ENCODE measurements at places on chromosomes 4 and X.

DNA sequence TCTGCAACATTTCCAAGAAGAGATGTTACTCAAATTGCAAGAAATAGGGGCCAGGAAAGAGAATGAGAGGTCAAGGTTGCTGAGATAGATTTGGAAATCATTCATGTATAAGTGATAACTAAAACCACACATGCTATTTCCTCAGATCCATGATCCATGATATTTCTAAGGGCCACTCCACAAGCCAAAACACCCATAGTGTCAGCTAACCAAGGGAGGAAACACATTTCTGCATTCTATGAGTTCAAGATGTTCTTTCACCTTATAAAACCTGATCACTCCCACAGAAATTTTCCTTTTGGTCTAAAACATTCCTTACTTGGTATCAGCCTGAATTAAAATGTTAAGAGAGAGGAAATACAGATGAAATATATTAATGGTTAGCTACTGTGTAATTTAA lies 47.2 kb downstream of the TBCK start:
- DNase-seq: no peak

GRCh38 chrX:18709833-18710232 lies 2.4 kb downstream of the PPEF1 start:
- DNase-seq: no peak

- DNase-seq: no peak
Observed at GRCh38 chrX:25600776-25601175, 537.4 kb upstream of the MAGEB18 start.

- no peak for DNase-seq
Observed at GRCh38 chrX:13691841-13692371, 3.0 kb downstream of the RAB9A start.

GRCh38 chr4:100098011-100098545 lies 92.2 kb downstream of the DDIT4L start:
- DNase-seq: no peak

DNA sequence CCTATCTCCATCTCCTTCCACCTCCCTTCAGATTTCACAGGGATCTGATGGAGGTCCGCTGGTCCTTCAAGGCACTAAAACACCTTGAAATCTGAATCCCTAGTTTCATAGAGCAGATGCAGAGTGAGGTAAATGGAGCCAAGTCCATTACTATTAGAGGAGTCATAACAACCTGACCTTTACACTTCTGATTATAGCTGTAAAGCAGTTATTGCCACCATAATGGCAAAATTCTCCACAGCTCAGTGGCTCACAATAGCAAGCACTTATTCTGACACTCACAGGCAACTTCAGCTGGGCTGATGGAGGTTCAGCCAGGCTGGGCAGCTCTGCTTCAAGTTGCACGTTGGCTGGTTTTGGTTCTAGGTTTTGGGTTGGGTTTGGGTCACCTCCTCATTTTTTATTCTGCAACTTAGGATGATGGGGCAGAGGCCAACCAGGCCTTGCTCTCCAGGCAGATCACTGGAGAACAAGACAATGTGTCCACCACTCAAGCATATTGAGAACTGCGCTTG lies 51.4 kb upstream of the LRAT start:
- no peak for DNase-seq

- no peak for DNase-seq
Observed at GRCh38 chr4:25809996-25810395, 52.8 kb downstream of the SEL1L3 start.

- no peak for DNase-seq
Observed at GRCh38 chrX:68249903-68250302, 183.4 kb downstream of the OPHN1 start.

DNA sequence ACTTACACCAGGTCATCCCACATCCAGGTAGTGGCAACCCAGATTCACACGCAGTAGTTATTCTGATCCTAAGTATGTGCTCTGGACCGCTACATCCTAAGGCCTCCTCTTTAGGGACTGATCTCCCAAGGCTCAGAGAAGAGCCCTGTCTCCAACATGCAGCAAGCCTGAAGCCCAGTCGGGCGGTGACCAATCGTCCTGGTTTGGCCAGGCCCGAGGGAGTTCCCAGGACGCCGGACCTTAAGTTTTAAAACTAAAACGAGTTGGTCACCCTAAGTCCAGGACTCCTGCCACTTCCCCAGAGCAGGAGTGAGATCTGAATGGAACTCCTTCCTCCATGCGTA lies 385 bp downstream of the LYAR start:
- no peak for DNase-seq

DNA sequence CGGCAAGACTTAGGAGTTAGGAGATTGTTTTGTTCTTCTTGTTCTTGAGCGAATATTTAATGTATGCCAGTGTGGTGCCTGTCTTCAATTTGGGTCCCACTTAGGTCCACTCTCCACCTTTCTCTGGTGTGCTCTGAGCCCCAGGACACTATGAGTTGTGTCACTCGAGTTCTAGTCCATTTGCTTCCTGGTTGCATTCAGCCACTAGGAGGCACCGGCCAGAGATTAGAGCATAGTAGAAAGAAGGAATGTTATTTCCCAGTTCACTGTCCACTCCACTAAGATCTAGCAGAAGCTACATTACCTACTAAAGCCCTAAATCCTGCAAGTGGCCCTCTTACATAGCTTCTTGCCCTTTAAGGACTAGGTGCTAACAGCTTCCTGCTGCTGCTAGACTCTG lies 326.9 kb downstream of the NAF1 start:
- DNase-seq: no peak

GRCh38 chr4:183746305-183747229 lies 87.5 kb downstream of the TRAPPC11 start:
- DNase-seq: no peak

Data from PC-9 (cell line).